ENCODE measurements at places on chromosomes 7 and 10.

DNA sequence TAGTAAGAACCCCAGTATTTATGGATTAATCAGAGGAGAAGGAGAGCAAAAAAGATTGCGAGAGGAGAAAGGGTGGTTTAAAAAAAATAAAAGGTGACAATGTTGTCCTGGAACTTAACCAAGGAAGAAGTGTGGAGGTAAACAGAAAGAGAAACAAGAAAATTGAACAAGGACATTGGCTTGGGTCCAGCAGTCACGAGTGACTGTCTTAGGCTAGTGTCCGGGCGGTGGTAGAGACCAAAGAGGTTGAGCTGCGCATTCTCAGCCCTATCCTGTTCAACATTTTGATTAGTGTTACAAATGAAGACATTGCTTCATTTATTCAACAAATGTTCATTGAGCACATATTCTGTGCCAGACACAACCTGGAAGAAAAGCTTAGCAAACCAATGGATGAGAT lies 329.9 kb downstream of the FGFR2 start:
- no peak for DNase-seq

- no peak for DNase-seq
Observed at GRCh38 chr7:77348371-77348813, 67.8 kb downstream of the GSAP start.

DNA sequence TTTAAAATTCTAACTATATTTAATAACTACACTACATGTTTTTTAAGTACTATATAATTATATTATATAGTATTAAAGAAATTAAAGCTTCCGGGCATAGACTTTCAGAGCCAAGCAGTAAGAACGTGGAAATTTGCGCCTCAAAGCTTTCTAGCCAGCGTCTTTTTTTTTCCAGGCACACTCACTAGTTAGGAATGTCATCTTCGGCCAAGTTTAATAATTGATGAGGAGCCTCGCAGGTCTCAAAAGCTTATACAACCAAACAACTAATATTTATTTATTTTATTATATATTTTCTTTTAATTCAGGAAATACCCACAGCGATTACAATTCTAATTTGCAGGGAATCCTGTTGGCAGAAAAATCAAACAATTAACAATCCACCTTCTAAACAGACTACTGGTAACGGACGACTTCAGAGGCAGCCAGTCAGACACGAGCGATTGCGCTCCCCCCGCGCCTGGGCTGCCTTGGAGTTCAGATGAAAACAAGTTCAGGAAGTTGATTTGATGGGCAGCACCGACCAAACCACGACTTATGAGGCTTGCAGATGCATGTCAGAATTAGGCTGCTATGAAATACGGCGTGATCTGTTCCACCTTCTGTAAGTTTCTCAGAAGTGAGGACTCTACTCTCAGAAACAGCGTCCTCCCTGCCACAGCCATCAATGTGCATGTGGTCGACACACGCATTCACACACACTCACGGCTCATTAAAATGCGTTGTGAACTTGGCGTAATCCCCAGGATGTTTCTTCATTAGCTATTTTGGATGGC lies 431.8 kb upstream of the MGMT start:
- peak; percentile 11 for DNase-seq

GRCh38 chr10:80144696-80145131 lies 12.2 kb downstream of the PLAC9 start:
- no peak for DNase-seq

DNA sequence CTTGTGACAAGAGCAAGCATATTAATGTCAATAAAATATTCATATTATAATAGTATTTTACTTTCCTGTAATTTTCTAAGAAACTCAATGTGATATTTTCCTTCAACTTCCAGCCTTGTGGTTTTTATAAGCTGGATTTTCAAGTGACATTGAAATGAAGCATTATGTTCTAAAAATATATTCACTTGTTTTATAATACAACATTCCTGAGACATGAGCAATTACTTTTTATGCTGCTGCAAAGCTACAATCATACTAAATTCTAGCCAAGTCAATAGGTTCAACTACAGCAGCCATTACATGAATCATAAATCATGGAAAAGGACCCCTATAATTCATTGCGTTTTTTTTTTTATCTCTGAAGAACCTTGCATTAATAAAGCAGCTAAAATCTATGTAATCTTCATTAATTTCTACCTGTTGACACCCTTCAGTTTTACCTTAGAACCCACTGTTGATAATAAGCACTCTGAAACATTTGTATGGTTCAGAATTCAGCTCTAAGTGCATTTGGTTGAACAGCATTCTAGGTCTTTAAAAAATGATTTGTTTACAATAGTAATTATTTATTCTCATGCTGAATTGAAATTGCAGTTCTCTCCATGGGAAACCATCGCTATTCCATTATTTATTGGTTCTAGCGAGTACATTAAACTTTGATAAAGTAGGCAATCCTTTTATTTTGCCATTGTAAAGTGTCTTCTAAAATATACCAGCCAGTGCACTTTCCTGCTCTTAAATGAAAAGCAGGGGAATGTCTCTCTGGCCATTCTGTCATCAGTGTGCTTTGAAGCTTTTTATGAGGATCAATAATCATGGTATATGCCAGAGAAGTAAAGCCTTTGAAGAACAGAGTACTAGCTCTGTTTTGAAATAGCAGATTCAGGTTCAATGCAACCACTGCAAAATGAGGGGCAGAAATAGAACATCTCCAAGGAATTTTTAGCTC lies 132.6 kb downstream of the GNAT3 start:
- DNase-seq: no peak

DNA sequence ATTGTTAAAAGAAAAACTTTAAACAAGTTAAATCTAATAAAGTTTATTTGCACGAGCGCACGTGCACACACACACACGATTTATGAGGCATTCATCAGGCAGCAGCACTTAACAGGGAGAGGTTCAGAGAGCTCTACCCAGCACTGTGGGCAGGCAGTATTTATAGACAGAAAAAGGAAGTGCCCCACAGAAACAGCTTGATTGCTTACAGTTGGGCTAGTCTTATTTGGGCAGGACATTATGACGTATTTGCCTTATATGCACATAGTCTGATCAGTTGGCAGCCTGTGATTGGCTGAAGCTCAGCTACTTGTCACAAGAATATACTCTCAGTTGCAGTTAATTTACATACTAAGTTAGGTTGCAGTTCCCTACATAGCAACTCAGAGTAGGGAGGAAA lies 1.2 kb upstream of the SDHAF3 start:
- peak; percentile 60 for DNase-seq

DNA sequence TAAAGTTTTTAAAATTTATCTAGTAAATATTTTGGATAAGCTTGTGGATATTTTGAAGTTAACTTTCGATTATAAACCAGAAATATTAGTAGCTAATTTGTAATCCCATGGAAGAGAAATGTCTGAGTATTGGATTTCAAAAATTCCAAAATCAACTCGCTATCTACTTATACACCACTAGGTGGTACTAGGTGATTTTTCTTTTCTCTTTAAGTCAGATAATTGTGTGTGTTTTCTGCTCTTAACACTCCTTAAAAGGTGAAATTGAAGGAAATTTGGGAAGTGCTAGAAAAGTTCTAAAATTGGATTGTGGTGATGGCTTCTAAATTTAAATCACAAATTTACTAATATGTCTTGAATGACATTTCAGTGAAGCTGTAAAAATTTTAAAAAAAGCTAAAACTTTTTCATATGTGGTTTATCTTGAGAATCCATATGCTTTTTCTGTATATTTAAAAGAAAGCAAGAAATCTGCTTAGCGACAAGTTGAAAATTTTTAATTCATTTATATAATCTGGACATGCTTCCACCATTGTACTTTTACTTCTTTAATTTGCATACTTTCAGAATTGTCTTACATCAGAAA lies 90.2 kb downstream of the IPMK start:
- DNase-seq: no peak

DNA sequence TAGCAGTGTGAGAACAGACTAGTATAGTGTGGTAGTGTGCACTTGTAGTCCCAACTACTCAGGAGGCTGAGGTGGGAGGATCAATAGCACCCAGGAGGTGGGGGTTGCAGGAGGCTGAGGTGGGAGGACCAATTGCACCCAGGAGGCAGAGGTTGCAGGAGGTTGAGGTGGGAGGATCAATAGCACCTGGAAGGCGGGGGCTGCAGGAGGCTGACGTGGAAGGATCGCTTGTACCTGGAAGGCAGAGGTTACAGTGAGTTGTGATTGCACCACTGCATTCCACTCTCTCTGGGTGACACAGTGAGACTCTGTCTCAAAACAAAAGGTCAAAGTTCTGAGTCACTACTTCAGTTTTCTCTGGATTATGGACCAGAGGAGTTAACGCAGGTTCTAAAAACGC lies 22.6 kb upstream of the DIP2C start:
- DNase-seq: no peak

DNA sequence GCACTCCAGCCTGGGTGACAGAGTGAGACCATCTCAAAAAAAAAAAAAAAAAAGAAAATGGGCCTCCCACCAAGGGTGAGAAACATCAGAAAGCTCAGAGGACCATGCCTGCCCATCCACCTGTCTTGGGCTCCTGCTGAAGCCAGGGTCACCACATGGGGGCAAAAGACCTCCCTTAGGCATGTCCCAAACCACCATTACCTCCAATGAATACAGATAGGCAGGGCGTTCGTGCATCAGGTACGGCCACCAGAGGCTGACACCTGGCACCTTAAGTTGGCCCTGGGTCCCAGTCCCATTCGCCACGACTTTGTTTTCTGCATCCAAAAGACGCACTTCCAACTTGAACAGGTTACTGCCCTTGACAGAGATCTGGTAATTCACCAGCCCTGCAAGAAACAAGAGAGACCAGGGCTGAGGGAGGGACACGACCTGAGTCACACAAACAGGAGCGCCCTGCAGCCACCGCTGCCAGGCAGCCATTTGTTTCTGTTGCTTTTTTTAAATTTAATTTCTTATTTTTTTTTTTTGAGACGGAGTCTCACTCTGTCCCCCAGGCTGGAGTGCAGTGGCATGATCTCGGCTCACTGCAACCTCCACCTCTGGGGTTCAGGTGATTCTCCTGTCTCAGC lies 6.1 kb downstream of the GUSB start:
- no peak for DNase-seq

GRCh38 chr7:53252539-53252938 lies 217.1 kb downstream of the POM121L12 start:
- no peak for DNase-seq
